Spinal cord (tissue), 10 donors: ENCODE measurements at places on chromosomes 7 and 10. TPM values are rescaled to one million over a fixed set of nuclear protein-coding genes. Genes with fewer than 3 reads are reported as not detected.

GJD4 gene
- total RNA-seq = not detected

COPG2 gene
- 46.8 TPM for total RNA-seq

- no peak for DNase-seq
Measured at GRCh38 chr10:52999258-52999657, 226.7 kb upstream of the MBL2 start.

- DNase-seq = no peak
Measured at GRCh38 chr10:11353006-11353896, 258.2 kb downstream of the USP6NL start.

DNA sequence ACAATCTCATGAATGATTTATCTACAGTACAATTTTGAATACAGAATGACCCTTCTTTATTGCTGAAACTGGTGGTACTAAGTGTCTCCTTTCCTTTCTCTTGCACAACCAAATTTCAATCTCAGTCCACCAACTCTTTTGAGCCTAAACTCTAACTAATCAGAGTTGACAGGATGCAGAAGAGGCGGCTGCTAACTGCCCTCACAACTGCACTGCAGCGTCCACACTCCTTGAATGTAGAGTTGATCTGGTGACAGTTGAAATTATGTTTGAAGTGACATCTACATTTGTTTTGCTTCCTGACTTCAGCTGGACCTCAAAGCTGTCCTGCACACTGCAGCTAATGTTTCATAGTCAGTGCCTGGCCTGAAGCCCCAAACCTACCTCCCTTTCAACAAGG is 139.6 kb downstream of the ZMYND11 start:
- no peak for DNase-seq
